Dermis blood vessel endothelial cell (primary cell): ENCODE measurements at places on chromosomes 1 and 21. TPM values are rescaled to one million over a fixed set of nuclear protein-coding genes. Genes with fewer than 3 reads are reported as not detected.

The SPATA21 gene
- total RNA-seq = under 0.01 TPM in 1 of 2 replicates, not detected in the other

The GNPAT gene
- total RNA-seq = 51.7 and 69.0 TPM in 2 replicates

The TUFT1 gene
- total RNA-seq = 6.0 and 8.2 TPM in 2 replicates

The AGTRAP gene
- total RNA-seq = 47.5 and 57.1 TPM in 2 replicates

The RNU1-2 gene
- total RNA-seq = under 0.01 TPM in 2 replicates

The CROCC gene
- 19.7 and 20.6 TPM in 2 replicates for total RNA-seq

The FABP3 gene
- 0.51 and 1.1 TPM in 2 replicates for total RNA-seq

The S100A14 gene
- total RNA-seq = 0.42 and 0.68 TPM in 2 replicates

The RERE gene
- 50.7 and 70.7 TPM in 2 replicates for total RNA-seq

The LAPTM5 gene
- 23.1 and 39.9 TPM in 2 replicates for total RNA-seq

The VAMP3 gene
- 122 and 149 TPM in 2 replicates for total RNA-seq

The NEK2 gene
- total RNA-seq = 7.1 and 48.8 TPM in 2 replicates

- DNase-seq = no peak
Measured at GRCh38 chr1:20358761-20359263, 68.1 kb downstream of the VWA5B1 start.

DNA sequence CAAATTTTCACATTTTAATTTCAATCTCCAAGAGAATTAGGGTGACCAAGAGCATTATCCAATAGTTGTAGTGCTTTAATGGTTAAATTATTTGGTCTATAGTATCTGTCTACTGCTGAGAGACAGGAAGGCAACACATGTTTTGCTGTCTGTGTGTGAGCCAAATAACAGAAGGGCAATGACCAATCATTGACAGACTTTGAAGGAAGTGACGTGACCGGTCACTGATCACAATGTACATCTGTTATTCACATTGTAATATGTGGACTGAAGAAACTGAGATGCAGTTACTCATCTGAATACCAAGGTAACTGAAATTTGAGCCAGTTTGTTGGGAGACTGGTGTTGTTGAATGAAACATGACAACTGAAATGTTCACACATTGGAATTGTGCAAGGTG is 196.7 kb downstream of the LRRC40 start:
- DNase-seq = no peak

GRCh38 chr1:93013145-93014065 is 52.1 kb upstream of the DIPK1A start:
- no peak for DNase-seq

- no peak for DNase-seq
Measured at GRCh38 chr1:8355439-8356255, 37.7 kb downstream of the SLC45A1 start.

DNA sequence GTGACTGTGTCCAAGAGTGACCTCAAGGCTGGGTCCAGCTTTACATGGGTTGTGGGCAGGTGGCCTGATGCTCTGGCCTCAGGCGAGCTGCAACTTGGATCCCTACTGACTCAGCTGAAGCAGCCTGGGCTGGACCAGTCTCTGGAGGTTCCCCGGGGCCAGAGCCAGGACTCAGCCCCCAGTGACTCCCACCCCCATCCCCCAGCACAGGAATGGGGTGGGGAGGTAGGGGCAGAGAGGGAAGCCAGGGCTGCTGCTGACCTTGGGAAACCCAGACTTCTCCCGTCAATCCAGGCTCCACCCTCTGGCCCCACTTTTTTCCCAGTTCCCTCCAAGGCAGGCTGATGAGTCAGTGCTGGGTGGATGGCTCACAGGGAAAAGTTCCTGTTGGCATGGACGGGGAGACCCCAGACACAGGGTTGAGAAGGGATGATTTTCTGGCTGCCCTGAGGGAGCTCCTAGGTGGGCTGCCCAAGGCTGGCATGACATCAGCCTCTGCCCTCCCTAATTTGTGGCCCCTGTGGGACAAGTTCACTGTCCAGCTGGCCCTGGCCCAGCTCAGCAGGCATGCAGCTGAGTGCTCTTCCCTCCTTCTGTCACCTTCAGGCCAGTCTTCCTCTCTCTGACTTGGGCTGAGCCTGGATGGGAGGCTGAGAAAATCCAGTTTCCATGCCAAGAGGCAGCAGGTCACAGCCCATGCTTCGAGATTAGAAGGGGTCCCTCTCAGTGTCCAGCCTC is 2.2 kb downstream of the ZC3H12A start:
- DNase-seq = peak; percentile 84

GRCh38 chr1:47444297-47444561 is 6.4 kb downstream of the FOXD2 start:
- no peak for DNase-seq

DNA sequence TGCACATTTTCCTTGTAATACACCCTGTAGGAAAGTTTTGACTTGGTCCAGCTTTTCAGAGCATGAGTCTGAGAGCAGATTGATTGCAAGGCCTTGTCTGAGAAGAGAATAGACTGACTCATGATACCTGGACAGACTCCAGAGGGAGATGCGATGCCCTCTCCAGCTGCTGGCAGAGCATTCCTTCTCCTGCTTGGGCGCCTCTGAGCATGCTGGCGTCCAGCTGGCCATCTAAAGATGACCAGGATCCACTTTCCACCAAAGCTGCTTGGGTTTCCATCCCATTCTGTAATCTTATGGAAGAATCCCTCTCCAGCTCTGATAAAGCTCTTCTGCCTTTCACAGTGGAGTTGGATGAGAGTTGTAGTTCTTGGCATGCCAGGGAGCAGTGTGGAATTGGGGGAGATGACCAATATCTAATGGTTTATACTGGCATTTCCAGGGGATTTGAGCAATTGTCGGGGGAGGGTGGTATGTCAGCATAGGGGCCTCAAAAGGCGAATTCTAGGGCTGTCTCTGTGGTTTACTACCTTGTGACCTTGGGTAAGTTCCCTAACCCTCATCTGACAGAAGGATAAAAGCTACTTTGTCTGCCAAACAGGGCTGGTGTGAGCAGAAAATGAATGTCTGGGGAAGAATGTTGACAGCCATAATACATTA is 19.5 kb downstream of the SZRD1 start:
- DNase-seq = peak; percentile 76

DNA sequence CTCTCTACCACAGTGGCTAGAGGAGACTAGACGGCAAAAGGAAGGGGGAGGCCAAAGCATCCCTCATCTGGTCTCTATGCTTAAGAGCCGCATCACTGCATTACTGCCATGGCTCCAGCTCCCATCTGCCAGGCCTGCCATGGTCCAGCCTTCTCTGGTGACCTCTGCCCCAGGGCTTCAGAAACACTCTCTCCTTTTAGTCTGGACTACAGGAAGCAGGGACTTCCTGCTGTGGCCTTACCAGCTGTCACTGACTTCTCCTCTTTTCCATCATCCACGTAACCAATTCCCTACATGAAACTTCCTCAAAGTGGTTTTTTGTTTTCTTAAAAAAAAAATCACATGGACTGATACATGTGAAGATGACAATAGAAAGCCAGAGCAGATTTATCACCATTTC is 323.1 kb upstream of the NFIA start:
- no peak for DNase-seq

DNA sequence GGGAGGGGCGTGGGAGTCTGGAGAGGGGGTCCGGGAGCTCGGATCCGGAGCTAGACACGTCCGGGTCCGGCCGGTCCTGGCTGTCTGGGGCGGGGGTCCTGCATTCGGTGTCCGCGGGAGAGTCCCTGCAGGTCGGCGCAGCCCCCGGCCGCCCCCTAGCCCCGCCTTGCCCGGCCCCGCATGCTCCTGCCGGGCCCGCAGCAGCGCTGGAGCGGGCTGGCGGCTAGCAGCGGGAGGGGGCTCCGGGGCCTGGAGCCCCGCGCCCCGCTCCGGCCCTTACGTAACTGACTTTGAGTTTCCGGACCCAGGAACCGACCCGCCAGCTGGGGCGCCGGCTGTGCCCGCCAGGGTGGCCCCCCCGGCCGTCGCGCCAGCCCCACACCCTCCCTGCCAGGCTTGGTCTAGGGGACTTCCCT is 26.9 kb upstream of the EPB41 start:
- DNase-seq = peak; percentile 28

DNA sequence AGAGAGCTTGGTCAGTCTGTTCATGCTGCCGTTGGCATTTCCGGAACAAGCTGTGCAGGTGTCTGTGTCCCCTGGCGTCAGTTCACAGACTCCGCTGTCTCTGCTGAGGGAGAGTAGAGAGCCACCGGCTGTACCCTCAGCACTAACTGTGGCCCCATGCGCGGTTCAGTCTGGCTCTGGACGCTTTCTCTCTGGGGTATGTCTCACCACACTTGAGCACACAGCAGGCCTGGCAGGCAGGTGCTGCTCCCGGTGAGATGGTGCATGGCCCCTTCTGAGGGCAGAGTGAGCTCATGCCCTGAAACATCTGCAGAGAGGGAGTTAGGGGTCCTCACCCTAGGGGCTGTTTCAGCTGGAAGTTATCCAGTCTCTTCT is 60.0 kb upstream of the TLR5 start:
- no peak for DNase-seq

DNA sequence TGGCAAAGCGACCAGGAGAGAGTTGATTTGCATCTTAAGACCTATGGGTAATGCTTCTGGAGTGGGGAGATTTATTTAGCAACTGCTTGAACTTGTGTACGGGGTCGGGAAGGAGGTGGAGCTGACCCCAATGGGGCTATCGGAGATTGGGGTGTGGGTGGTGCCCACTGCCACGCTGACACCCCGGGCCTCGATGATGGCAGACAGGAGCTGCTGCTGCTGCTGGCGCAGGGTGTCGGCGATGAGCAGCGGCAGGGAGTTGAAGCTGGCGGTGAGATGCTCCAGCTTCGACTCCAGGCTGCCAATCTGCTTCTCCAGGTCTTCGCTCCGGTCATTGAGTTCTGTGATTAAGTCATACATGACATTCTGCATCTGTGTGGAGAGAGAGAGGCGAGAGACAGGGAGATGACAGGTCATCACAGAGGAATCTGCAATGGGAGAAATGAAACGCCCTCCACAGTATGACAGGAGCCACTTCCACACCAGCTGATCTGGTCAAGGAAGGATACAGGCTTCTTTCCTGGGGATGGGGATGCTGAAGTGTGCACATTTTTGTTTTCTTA is 100.0 kb upstream of the ADAR start:
- no peak for DNase-seq

DNA sequence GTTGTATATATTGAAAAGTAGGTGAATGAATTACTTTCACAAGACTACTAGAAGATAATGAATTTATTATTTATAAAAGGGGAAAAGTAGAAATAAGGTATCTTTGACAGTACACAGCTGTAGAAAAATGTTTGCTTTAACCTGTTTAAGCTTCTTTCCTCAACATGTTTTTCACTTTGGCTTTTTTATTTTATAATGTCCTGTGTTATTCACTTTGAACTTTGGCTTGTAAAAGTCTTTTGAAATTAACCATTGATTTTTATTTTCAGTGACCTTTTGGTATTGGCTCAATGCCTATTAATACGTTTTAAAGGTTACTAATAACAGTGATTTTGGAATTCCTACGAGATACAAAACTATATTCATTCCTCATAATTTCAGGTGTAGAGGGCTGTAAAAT is 57.7 kb upstream of the MPC2 start:
- no peak for DNase-seq

- no peak for DNase-seq
Measured at GRCh38 chr1:45317166-45317565, 9.5 kb upstream of the HPDL start.

- no peak for DNase-seq
Measured at GRCh38 chr1:117673405-117673804, 67.6 kb downstream of the TENT5C start.

DNA sequence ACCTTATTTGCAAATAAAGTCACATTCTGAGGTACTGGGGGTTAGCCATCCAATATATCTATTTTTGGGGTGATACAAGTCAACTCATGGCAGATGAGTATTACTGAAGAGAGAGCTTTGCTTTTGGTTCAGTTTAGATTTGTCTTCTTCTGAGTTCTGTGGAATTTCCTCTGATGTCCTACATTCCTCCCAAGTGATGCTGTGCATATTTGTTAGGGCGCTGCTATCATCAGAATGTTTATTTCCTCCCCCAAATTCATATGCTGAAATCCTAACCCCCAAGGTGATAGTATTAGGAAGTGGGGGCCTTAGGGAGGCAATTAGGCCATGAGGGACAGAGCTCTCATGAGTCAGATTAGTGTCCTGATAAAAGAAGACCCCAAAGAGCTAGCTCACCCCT is 96.2 kb upstream of the WLS start:
- no peak for DNase-seq

DNA sequence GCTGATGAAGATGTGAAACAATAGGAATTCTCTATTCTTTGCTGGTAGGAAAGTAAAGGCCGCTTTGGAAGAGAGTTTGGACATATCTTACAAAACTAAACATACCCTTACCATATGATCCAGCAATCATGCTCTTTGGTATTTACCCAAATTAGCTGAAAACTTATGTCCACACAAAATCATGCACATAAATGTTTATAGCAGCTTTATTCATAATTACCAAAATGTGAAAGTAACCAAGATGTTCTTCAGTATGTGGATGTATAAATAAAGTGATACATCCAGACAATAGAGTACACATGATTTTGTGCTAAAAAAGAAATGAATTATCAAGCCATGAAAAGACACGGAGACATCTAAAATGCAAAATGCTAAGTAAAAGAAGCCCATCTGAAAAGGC is 98.7 kb upstream of the SLC35F3 start:
- no peak for DNase-seq

DNA sequence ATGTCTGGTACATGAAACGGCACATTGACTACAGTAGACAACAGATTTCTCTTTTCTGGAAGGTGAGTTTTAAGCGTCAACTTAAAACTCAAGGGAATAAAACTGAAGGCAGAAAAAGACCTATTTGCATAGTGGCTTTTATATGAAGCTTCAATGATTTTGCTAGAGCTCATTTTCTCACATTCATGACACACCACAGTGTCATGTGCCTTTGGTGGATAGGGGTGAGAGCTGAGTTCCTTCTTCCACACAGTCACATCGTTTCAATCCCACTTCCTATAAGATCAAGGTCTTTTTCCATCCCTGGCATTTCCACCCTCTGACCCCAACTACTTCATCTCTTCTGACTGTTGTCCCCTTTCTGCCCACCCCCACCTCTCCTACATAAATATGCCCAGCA is 31.0 kb downstream of the IL12RB2 start:
- DNase-seq = no peak

GRCh38 chr1:31872658-31873636 is 57.1 kb upstream of the SPOCD1 start:
- DNase-seq = no peak

GRCh38 chr21:35637431-35637830 is 422.9 kb downstream of the SETD4 start:
- DNase-seq = no peak

- DNase-seq = no peak
Measured at GRCh38 chr1:242554577-242554976, 30.1 kb upstream of the PLD5 start.

DNA sequence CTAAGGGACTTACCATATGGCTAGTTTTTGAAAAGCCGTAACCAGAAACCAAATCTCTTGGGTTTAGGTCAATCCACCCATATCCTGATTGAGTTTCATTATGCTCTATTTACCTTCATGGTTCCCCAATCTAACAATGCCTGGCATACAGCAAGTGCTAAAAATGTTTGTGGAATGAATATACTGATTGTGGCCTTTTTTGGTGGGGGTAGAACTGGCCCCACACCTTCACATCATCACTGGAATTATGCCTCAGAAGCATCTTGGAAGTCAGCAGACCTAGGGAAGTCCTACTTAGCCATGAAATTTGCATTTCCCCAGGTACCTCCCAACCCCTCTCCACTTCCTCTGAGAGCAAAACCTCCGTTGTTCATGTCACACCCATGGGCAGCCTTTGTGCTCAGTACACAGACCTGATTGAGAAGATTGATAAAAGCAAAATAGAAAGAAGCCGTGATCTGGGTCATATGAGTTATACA is 17.8 kb upstream of the SLAMF1 start:
- DNase-seq = no peak
